GOT3 (cell line): ENCODE measurements at places on chromosomes 7 and 10.
A peak's percentile ranks its signal among the peaks of the same experiment; 100 is the strongest.

- no peak for DNase-seq
Measured at GRCh38 chr7:101814081-101814990, 3.1 kb upstream of the CUX1 start.

DNA sequence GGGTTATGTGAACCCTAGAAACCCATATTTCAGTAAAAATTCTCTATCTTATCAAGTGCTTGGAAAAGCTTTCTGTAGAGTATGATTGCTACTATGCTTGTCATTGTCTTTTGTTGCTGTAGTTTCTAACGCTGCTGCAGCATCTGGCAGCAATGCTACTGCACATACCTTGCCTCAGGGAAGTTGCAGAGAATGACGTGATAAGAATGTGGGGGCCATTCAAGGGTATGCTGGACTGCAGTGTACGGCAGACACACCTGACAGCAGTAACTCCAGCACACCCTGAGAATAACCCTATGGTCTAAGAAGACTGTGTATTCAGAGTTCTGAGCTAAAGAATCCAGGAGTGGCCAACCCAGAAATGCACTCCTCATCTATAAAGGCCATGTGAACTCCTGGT, 20.5 kb downstream of the TRIM4 start:
- DNase-seq: no peak

DNA sequence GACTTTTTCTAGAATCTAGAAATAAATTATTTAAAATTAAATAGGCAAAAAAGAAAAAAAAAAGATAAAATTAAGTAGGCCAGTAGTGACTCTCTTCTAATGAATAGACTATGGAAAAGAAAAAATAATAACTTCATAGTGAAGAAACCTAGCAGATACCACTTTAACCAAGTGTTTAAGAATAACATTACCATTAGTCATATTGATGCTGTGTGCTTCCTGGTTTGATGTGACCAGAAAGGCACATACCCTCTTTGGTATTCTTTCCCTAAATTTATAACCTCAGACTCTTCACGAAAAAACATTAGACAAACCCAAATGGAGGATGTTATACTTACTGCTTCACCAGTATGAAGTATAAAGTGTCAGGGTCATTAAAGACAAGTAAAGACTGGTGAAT, 42.6 kb downstream of the KIF20B start:
- DNase-seq: no peak

DNA sequence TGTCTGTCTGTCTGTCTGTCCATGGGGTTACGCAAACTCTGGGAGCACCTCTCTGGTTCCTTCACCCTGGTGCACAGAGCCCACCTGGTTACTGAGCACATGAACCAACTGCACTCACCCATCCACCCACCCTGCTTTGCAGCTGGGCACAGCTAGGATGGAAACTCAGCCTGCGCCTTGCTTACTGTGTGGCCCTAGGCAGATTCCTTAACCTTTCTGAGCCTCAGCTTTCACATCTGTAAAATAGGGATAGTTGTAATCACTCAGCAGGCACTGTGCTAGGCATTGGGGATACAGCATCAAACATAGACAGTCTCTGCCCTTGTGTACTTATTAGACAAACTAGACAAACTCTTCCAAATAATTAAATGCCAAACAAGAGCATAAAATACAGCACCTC, 21.8 kb upstream of the INMT start:
- no peak for DNase-seq

GRCh38 chr7:130893441-130893894, 159.5 kb upstream of the KLF14 start:
- no peak for DNase-seq

DNA sequence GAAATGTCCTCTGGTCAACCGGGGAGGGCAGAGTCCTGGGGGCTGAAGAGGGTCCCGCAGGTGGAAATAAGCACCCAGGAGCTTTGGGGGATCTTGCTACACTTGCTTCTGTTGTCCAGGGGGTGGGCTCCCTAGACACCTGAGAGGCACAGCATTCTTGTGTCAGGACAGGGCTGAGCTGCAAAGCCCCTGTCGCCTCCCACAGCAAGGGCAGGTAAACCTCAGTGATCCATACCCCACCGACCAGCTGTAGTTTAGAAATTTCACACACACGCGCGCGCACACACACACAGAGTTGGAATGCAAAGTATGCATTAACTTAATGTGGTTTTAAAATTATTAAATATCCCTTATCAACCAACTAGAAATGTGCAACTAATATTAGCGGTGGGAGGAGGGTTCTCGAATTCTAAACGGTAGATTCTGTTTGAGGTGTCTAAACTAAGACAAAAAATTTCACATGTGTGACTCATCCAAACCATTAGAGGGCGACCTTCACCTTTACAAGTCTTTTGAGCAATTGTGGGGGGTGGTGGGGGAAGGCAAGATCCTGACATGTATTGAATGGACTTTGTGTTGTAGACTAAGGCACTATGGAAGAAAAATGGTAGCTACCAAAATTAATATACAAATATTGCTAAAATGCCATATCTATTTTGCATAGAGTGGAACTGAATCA, 34.3 kb upstream of the PTF1A start:
- DNase-seq: no peak

- no peak for DNase-seq
Measured at GRCh38 chr7:80624763-80625162, 13.7 kb upstream of the CD36 start.

- no peak for DNase-seq
Measured at GRCh38 chr10:99595770-99596465, 24.3 kb downstream of the SLC25A28 start.

GRCh38 chr7:996079-996872, 13.3 kb downstream of the CYP2W1 start:
- DNase-seq: no peak

DNA sequence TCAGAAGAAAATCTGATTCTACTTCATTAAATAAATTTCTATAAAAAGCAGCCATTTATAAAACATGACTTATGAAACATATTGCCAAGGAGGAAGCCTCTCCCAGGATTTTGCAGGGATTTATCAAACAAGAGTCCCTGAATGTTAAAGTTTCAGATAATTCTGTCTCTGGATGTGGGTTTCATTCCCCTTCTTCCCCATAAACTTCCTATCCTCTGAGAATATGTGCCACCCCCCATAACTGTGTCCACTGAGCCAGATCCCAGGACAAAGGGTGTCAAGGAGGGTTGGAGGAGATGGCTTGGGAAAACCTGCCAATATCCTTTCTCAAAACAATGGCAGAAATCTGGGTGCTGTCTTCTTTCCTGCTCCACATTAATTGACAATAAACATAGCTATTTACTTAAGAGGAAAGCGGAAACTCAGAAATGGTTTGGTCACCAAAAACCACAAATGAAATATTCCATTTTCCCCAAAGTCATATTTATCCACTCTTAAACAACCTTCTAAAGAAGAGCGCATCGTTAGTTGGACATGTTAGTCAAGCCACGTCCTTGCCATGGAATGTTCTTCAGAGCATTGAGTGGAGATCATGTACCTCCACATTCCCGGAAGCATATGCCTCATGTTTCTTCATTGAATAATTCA, 54.3 kb upstream of the AKR1E2 start:
- DNase-seq: no peak

GRCh38 chr10:103350517-103351260, at the start of gene PCGF6:
TSS of gene PCGF6 (minus strand) at chr10:103351140. CDS start at chr10:103351066, 74 bp downstream.
- peak; percentile 49 for DNase-seq

DNA sequence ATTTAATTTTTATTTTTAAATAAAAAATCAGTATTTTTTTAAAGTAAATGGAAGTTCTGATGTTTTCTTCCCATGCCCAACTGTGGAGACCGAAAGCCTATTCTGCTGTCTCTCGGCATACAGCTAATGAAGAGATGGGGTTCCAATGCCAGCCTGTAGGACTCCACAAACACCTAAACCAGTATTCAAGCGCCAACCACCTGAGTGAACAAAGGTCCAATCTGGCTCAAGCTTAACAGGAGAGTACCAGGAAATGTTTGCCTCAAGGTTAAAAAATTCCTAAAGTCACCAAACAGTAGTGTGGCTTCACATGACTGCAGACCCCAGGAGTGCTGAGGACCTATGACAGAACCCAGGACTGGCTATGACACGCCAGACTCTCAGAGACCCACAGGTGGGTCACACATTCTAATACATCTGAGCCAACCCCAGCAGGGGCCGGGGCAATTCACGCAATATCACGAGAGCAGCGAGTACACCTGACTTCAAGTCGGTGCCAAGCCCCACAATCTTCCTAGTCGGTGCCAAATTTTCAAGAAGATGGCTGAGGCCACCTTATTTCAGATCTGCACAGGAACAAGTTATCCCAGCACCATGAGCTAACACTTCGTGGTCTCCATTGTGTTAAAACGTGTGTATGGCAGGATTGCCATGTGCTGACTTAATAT, 31.6 kb downstream of the KIAA1549 start:
- no peak for DNase-seq

GRCh38 chr10:3065622-3066021, 1.7 kb upstream of the PFKP start:
- DNase-seq: no peak

DNA sequence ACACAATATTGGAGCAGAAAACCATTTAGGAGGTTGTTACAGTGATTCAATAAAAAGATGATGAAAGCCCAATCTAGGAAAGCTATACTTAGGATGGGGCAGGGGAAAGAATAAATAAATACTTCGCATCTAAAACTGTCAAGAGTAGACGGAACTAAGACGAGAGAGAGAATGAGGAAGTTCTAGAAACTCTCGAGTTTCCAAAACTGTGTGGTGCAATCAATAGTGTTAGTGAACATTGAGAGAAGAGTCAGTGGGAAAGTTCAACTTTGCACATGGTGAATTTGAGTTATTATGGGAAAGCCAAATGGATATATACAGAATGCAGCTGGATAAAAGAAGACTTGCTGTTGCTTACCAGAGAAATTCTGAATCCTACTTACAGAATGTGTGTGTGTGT, 133.8 kb upstream of the MEOX2 start:
- no peak for DNase-seq

- no peak for DNase-seq
Measured at GRCh38 chr10:209357-209756, 74.1 kb downstream of the ZMYND11 start.

GRCh38 chr7:43925984-43926797, at the start of gene UBE2D4:
TSS of gene UBE2D4 (plus strand) at chr7:43926436. CDS start at chr7:43926533, 97 bp downstream.
- peak; percentile 71 for DNase-seq

- no peak for DNase-seq
Measured at GRCh38 chr10:127578961-127579305, 29.8 kb downstream of the NPS start.

DNA sequence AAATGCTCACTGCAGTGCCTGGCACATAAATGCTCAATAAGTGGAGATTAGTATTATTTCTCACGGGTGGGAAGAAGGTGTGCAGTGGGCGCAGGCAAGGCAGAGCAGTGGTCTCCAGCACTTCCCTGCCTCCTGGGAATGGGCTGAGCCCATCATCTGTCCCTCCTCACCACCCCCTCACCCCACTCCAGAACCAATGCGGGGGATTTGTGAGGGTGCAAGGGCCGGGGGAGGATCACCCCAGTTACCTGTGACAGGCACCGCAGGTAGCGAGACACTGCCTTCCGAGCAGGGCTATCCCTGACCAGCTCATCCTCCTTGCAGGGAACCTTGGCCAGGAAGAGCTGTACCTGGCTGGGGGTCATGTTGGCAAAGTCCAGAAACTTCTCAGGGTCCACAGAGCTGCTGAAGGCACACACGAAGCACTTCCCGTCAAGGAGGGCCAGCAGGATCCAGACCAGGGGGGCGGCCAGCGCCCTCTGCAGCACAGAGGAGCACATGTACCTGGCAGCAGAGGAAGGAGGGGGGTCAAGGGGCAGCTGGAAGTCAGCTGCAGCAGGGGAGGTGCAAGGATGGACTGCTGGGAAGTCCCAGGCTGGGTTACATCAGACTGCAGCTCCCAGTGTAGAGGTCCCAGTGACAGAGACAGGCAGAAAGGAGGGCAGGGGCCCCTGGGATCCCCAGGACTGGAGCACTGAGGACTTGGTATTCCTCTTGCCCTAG, 2.8 kb downstream of the CALHM3 start:
- no peak for DNase-seq

DNA sequence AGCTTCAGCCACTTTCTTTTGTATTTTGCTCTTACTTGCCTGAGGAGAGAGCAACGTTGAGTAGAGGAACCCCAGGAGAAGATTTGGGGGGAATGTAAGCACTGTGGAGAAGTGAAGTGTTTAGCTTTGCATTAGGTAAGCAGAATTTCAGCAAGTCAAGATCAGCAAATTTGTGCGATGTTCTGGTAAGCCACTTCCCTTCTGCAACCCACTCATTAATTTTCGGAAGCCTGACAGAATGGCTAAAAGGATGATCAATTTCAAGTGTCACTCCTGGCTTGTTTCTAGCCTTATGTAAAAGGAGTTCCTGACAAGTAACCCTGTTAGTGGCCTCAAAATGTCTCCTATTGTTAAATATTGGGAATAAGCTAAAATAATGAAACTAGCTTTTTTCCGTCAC, 48.5 kb upstream of the NXPH1 start:
- no peak for DNase-seq

DNA sequence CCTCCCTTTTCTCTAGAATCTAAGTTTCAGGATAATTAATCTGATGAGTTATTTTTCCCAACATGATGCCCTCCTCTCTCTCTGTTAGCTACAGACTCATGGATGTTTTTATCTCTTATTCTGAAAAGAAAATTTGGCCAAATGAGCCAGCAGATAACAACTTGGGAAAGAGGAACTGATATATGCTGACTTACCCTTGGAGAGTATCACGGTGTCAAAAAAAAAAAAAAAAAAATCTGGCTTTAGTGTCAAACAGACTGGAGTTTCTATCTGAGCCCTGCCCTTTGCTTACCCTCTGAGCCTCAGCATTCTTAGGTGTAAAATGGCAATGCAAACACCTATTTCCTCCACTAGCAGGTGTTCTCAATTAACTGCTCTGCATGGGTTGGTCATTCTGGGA, 190.4 kb downstream of the AHR start:
- no peak for DNase-seq

DNA sequence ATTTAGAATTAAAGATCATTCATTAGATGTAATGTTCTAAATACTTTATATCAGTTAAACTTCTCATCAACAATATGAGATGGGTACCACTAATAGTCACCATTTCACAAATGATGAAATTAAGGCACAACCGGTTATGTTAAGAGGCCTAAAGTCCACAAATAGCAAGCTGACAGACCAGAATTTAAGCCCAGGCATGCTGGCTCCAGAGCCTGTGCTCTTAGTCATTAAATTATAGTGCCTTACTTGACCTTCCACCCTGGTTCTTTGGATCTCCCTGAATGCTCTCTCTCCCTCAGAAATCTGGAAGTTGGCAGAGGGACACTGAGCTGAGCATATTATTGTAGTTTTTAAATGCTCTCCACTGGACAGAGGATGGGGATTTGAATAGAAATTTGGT, 3.6 kb downstream of the LIPN start:
- no peak for DNase-seq

GRCh38 chr7:77320137-77320536, 96.0 kb downstream of the GSAP start:
- no peak for DNase-seq

- DNase-seq: no peak
Measured at GRCh38 chr10:99937630-99938029, 72.1 kb downstream of the DNMBP start.

GRCh38 chr7:50699143-50699542, 83.6 kb downstream of the GRB10 start:
- no peak for DNase-seq

- no peak for DNase-seq
Measured at GRCh38 chr7:120550494-120551048, 277.6 kb downstream of the KCND2 start.

GRCh38 chr10:118148247-118148646, 101.5 kb upstream of the RAB11FIP2 start:
- DNase-seq: no peak
